Body of pancreas (tissue), 4 donors: ENCODE measurements at places on chromosomes 2 and 18.

GRCh38 chr2:73134471-73134870 lies 21.7 kb upstream of the RAB11FIP5 start:
- DNase-seq = no peak

- DNase-seq = no peak
Observed at GRCh38 chr2:133508546-133509165, 59.6 kb downstream of the NCKAP5 start.

DNA sequence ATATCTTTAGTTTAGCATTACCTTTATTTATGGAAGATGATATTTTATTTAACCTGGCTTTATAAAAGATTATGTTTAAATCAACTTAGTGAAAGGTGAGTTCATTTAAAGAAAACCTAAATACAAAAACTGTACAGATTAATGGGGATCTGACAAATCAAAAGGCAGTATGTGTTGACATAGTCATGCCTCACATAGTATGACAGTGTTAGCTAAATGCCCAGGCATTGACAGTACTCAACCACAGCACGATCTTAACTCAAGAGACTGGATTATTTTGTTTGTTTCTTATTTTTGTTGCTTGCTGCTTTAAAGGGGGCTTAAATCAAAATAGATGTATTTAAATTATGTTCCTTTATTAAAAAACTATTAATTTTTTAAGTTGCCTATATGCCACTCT lies 7.8 kb downstream of the DOK6 start:
- DNase-seq = no peak

- no peak for DNase-seq
Observed at GRCh38 chr2:75431763-75432162, 129.0 kb downstream of the EVA1A start.

DNA sequence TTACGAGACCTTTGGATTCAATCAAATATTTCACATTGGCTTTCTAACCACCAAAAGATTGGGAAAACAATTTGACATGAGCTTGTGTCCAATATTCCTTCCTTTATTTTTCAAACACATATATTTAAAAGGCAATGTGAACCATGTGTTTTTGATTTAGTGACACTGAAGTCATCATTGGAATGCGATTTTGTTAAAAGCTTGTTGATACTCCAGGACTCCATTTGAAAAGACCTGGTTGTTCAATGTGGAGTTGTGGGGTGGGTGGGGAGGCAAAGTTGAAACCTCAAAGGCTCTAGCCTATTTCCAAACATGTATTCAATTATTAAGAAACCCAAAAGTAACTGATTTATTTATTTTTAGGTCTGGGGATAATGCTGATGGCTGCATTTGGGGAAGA lies 114.1 kb upstream of the TRIB2 start:
- no peak for DNase-seq

- DNase-seq = no peak
Observed at GRCh38 chr2:195600778-195601177, 56.2 kb upstream of the SLC39A10 start.

- peak; percentile 35 for DNase-seq
Observed at GRCh38 chr2:102449370-102449974, 23.6 kb upstream of the SLC9A4 start.

- DNase-seq = no peak
Observed at GRCh38 chr18:70072678-70073077, 125.0 kb upstream of the CD226 start.

- DNase-seq = no peak
Observed at GRCh38 chr2:23606968-23607367, 222.0 kb downstream of the KLHL29 start.
